ENCODE measurements at places on chromosomes 1 and 21. TPM values are rescaled to one million over a fixed set of nuclear protein-coding genes. Genes with fewer than 3 reads are reported as not detected.

DNA sequence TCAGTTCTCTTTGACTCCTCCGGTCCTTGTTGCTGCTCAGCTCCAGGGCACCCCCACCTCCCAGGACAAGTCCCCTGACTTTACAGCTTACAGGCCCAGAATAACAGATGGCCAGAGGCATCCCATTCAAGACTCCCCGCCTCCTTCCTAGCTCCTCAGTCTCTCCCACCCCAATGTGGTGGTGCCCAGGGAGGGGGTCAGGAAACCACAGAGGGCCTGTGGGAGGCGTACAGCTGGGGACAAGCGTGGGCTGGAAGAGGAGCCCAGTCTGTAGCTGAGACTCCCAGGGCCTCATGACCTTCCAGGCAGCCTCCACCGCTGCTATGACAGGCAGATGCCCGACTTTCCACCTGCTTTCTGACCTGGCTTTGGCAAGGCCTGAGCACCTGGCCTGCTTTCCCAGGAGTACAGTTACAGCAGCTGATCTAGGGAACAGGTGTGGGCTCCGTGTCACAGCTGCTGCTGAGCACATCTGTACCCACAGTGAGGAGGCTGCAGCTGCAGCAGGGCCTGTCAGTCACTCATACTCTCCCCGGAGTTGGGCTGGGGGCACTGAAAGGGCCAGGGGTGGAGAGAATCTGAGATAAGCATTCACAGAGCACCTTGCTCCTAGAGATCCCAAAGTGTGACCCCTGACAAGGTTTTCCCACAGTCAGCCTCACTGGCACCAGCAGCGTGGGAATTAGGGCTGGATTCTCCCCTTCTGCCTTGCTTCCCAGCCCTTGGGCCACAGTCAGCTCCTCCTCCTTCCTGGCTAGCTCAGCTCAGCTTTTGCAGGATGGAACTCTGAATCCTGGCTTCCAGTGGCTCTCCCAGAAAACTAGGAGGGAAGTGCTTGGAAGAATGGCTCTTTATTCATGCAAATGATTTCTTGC is 7.1 kb upstream of the NAV1 start:
- H3K4me1 ChIP-seq: peaks cover 3% of the 10 kb centered on the region
- H3K27ac ChIP-seq: no peak overlapping the region
- H3K36me3 ChIP-seq: peaks cover 18% of the 10 kb centered on the region

DNA sequence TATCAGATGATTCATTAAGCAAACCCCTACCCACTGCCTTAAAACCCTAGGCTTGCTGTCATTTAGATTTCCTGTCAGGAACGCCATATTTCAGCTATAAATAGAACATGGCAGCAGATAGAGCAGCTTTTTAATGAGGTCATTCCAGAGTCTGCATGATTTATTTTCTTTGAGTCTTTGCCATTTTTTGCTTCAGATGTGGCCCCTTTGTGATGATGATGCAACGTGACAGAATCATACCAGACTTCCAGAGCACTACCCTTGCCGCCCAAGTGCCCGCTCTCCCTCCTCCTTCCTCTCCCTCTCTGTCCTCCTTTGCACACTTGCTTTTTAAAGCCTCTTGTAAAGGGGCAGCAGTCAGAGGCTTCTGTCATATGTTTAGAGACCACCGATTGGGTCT is 55.5 kb upstream of the TRIM67 start:
- DNase-seq: no peak
- no peak overlapping the region for H3K27ac ChIP-seq
- H3K36me3 ChIP-seq: no peaks in the 10 kb centered on the region
- no peak overlapping the region for H3K4me3 ChIP-seq
- H3K27me3 ChIP-seq: peaks cover 8% of the 10 kb centered on the region

The POLR3C gene
- total RNA-seq: 38.2 TPM

The ATF3 gene
- total RNA-seq: 35.4 TPM

The SAMSN1 gene
- 71.4 TPM for total RNA-seq

GRCh38 chr1:2547210-2548067 is 8.7 kb upstream of the TNFRSF14 start:
- H3K27me3 ChIP-seq: no peaks in the 10 kb centered on the region
- DNase-seq: peak; percentile 95
- H3K36me3 ChIP-seq: no peaks in the 10 kb centered on the region
- peak overlapping the region; percentile 83 for H3K4me3 ChIP-seq

GRCh38 chr1:113949007-113949406 is 19.9 kb downstream of the HIPK1 start:
- DNase-seq: no peak
- peaks cover 39% of the 10 kb centered on the region for H3K36me3 ChIP-seq
- no peaks in the 10 kb centered on the region for H3K27me3 ChIP-seq

DNA sequence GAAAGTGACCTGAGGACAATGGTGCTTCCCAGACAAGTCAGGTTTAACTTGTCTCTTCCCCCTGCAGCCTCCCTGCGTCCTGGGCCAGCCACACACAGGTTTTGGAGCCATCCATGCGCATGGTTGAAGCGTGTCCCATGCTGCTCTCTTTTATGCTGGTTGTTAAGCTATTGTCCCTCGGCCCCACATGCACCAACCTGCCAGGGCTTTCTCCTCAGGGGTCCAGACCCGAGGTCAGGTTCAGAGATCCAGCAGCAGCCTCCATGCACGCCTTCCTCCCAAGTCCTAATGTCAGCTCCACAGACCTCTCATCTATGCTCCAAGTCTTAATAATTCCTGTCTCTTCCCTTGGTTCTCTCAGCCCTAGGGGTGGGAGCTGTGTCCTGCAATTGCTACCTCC is 1.6 kb downstream of the ABCA4 start:
- no peaks in the 10 kb centered on the region for H3K4me1 ChIP-seq
- no peak overlapping the region for H3K4me3 ChIP-seq
- H3K36me3 ChIP-seq: no peaks in the 10 kb centered on the region

The DHRS3 gene
- total RNA-seq: 135 TPM

GRCh38 chr1:175887981-175888428 is 144.6 kb upstream of the TNR start:
- H3K4me1 ChIP-seq: no peaks in the 10 kb centered on the region
- H3K27me3 ChIP-seq: no peaks in the 10 kb centered on the region
- H3K4me3 ChIP-seq: no peak overlapping the region
- H3K27ac ChIP-seq: no peak overlapping the region
- peak; percentile 50 for DNase-seq
- no peaks in the 10 kb centered on the region for H3K36me3 ChIP-seq

GRCh38 chr1:184388319-184388889 is 1.6 kb downstream of the C1orf21 start:
- peak; percentile 22 for DNase-seq
- peaks cover 45% of the 10 kb centered on the region for H3K27me3 ChIP-seq
- H3K4me3 ChIP-seq: peak overlapping the region; percentile 78
- H3K27ac ChIP-seq: peak overlapping the region; percentile 35
- H3K36me3 ChIP-seq: no peaks in the 10 kb centered on the region

The CHRNB2 gene
- not detected for total RNA-seq

The SYT11 gene
- total RNA-seq: 8.7 TPM

DNA sequence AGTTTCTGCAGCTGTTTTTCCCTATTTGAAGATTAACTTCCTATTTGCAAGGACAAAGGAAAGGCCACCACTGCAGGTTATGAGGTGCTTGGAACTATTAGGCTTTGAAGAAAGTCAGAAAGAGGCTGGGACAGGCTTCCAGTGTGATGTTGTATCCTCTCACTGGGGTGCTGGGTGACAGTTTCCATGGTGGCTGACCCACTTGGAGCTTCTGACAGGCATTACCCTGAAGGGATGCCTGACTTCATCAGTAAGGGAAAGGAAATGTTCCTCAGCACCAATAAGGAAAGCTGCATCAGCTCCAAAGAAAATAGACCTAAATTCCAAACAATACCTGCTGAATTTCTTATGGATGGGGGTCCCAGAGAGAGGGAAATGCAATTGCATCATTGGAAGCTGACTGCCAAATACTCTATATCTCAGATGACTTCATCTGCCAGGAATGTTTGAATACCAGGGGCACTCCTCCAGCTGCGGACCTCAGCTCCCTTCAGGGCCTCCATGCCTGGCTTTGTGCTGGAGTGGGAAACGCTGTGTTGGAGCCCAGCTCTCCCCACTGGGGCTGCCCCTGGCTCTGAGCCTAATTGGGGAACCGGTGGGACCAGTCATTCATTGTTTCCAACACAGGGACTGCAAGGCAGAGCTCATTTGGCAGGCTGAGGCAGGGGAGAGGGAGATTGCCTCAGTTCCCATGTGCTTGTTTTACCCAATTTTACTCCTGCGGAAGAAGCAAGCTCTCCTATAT is 76.6 kb downstream of the RGL1 start:
- no peak overlapping the region for H3K4me3 ChIP-seq
- peaks cover 1% of the 10 kb centered on the region for H3K27me3 ChIP-seq
- no peak overlapping the region for H3K27ac ChIP-seq
- H3K4me1 ChIP-seq: no peaks in the 10 kb centered on the region
- no peak for DNase-seq

GRCh38 chr1:184822267-184822666 is 67.6 kb upstream of the EDEM3 start:
- H3K4me3 ChIP-seq: no peak overlapping the region
- H3K4me1 ChIP-seq: peaks cover 18% of the 10 kb centered on the region
- peaks cover 12% of the 10 kb centered on the region for H3K36me3 ChIP-seq
- DNase-seq: no peak

GRCh38 chr1:77899647-77900320 is 11.4 kb downstream of the NEXN start:
- H3K4me1 ChIP-seq: no peaks in the 10 kb centered on the region
- H3K27ac ChIP-seq: no peak overlapping the region
- no peak overlapping the region for H3K4me3 ChIP-seq
- no peaks in the 10 kb centered on the region for H3K27me3 ChIP-seq
- DNase-seq: no peak

GRCh38 chr1:32255072-32256071 is 4.3 kb downstream of the LCK start:
- no peaks in the 10 kb centered on the region for H3K27me3 ChIP-seq
- H3K36me3 ChIP-seq: peaks cover 67% of the 10 kb centered on the region
- peak overlapping the region; percentile 100 for H3K4me3 ChIP-seq
- H3K4me1 ChIP-seq: peaks cover 45% of the 10 kb centered on the region
- peak; percentile 48 for DNase-seq

The SFPQ gene
- total RNA-seq: 295 TPM

- H3K4me3 ChIP-seq: no peak overlapping the region
- DNase-seq: no peak
- H3K27ac ChIP-seq: no peak overlapping the region
- H3K27me3 ChIP-seq: no peaks in the 10 kb centered on the region
- H3K36me3 ChIP-seq: peaks cover 18% of the 10 kb centered on the region
- H3K4me1 ChIP-seq: peaks cover 33% of the 10 kb centered on the region
These were observed 2.1 kb upstream of the S100A10 start for GRCh38 chr1:151995774-151996173.

GRCh38 chr1:24420547-24420946 is 4.9 kb downstream of the NIPAL3 start:
- H3K36me3 ChIP-seq: peaks cover 32% of the 10 kb centered on the region
- H3K27me3 ChIP-seq: no peaks in the 10 kb centered on the region
- no peak overlapping the region for H3K4me3 ChIP-seq
- no peak for DNase-seq
- H3K27ac ChIP-seq: no peak overlapping the region
- H3K4me1 ChIP-seq: peaks cover 58% of the 10 kb centered on the region

- H3K4me1 ChIP-seq: peaks cover 5% of the 10 kb centered on the region
- H3K36me3 ChIP-seq: no peaks in the 10 kb centered on the region
- no peak overlapping the region for H3K4me3 ChIP-seq
- H3K27ac ChIP-seq: no peak overlapping the region
- peak; percentile 39 for DNase-seq
- H3K27me3 ChIP-seq: peaks cover 4% of the 10 kb centered on the region
These were observed 49.3 kb downstream of the SH3GLB1 start for GRCh38 chr1:86753700-86754099.

DNA sequence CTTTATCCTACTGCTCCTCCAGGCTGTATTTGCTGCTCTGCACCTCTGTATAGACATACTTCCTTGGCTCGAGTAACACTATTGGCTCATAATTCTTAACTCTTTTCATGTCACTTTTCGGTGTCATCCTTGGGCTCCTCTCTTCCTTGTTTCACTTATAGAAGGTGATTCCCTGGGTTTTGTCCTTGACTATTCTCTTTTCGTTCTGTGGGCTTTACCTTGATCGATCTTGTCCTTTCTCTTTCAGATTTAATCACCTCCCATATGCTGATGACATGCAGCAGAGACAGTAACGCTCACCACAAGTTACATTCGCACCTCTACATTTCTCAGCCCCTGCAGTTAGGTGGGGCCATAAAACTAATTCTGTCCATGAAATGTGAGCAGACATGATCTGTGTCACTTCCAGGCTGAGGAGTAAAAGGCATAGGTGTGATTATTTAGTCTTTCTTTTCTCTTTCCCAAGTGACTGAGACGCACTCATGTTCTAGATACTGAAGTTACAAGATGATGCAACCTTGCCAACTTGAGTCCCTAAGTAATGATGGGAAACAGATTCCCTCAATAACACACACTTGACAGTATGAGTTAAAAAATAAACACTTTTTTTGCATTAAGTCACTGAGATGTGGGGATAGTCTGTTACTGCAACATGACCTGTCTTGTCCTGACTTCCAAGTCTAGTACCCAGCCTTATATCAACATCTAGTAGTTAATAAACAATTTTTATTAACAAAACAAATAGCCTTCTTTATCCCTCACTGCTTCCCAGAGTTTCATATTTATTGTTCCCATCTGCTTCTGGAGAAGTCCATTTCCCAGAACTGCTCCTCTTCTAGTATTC is 49.9 kb upstream of the HAO2 start:
- H3K4me1 ChIP-seq: peaks cover 2% of the 10 kb centered on the region
- H3K27ac ChIP-seq: no peak overlapping the region
- H3K4me3 ChIP-seq: no peak overlapping the region
- H3K36me3 ChIP-seq: no peaks in the 10 kb centered on the region

- no peak for DNase-seq
- H3K27ac ChIP-seq: no peak overlapping the region
- H3K4me1 ChIP-seq: peaks cover 25% of the 10 kb centered on the region
- no peak overlapping the region for H3K4me3 ChIP-seq
- no peaks in the 10 kb centered on the region for H3K36me3 ChIP-seq
These were observed 37.8 kb downstream of the IER5 start for GRCh38 chr1:181126289-181126688.

DNA sequence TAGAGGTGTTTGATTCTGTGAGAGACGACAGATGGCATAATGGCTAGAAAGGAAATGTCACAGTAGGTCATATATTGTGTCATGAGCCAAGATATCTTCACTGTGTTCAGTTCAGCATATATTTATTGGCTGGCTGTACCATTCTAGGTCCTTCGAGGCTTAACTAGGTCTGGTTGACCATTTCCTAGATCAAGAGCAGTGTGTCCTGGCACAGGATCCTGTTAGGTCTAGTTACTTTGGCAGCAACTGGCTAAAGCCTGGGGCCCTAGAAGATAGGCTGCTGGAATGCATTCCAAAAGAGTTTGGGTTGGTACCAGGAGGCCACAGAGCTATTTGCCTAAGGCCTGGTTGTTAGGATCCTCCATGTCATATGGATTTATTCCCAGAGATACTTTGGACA is 20.9 kb downstream of the ZBTB40 start:
- no peaks in the 10 kb centered on the region for H3K27me3 ChIP-seq
- DNase-seq: no peak
- H3K4me1 ChIP-seq: peaks cover 25% of the 10 kb centered on the region
- peaks cover 5% of the 10 kb centered on the region for H3K36me3 ChIP-seq
- no peak overlapping the region for H3K4me3 ChIP-seq
- no peak overlapping the region for H3K27ac ChIP-seq

GRCh38 chr1:183645531-183645930 is 7.6 kb downstream of the APOBEC4 start:
- DNase-seq: no peak
- H3K27ac ChIP-seq: no peak overlapping the region
- no peaks in the 10 kb centered on the region for H3K27me3 ChIP-seq
- H3K36me3 ChIP-seq: no peaks in the 10 kb centered on the region
- H3K4me1 ChIP-seq: no peaks in the 10 kb centered on the region

Measured in activated CD8-positive, alpha-beta T cell treated with anti-CD3 and anti-CD28 coated beads for 36 hours (primary cell).